ENCODE measurements at places on chromosomes 2 and 18.

- no peak for DNase-seq
These were observed 178.6 kb upstream of the ZNF804A start for GRCh38 chr2:184419744-184420143.

- DNase-seq: peak; percentile 91
These were observed at the start of gene DNAH7 for GRCh38 chr2:196068271-196069209. DNAH7 (minus strand) TSS chr2:196068837; CDS start chr2:196068711, 126 bp downstream.

DNA sequence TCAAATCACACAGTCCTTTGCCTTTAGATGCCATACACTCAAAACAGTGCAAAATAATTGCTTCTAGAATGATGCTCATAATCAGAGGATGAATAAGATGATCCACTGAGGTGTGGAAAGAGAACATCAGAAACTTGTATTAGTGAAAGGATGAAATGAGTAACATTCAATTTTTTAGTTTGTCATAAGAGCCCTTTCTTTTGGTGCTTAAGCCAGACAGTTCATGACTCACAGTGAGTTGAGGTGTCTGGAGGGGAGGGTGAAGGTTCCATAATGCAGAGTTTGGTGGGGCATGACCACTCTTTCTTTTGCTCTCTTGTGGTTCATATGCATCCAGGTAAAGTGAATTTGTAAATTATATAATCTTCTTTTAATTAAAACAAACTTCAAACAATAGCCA, 415.0 kb upstream of the CELF4 start:
- no peak for DNase-seq

DNA sequence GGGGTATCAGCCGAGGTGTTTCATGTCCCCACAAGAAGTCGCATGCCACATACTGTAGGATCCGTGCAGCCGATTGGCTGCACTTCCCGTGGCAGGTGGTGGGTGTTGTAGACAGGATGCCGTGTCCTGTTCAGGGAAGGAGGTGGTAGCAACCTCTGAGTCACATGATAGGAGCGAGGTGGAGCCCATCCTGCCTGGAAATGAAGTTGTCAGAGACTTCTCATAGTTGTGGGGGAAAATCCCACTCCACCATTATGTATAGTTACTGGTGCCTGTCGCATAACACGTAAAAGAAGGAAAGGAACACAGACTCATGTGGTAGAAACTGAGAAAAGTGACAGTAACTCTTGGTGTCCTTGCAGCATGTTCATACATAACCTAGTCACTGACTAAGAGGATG, 91.4 kb upstream of the IL1R2 start:
- DNase-seq: peak; percentile 40

DNA sequence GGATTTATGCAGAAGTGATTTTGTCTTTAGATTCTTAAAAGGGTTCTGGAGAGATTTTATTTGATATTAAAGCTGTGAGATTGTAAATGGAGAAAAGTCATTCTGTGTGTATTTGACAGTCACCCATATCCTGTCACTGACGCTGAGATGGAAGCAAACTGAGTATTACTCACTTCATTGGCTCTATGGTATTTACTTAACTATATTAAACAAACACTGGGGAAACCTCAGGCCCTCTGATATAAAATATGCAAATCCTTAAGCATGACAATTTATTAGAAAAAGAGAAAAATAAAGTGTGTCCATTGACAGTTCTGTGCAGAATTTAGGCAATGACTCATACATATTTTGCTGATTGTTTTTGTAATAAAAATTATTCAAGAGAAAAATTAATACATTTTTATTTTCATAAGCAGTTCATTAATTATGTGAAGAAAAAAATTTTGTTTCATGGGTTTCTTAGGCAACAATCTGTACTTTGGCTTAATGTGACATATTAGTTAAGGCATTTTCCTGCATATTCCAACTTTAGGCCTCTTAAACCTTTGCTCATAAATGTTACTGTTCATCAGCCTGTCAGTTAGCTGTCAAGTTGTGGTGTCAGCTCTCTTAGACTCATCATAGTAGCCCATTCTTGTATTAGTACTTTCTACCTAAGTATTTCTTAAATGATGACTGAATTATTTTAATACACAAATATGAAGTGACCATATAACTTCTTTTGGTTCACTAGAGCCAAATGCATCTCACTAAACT, 99.9 kb downstream of the PARD3B start:
- DNase-seq: no peak

DNA sequence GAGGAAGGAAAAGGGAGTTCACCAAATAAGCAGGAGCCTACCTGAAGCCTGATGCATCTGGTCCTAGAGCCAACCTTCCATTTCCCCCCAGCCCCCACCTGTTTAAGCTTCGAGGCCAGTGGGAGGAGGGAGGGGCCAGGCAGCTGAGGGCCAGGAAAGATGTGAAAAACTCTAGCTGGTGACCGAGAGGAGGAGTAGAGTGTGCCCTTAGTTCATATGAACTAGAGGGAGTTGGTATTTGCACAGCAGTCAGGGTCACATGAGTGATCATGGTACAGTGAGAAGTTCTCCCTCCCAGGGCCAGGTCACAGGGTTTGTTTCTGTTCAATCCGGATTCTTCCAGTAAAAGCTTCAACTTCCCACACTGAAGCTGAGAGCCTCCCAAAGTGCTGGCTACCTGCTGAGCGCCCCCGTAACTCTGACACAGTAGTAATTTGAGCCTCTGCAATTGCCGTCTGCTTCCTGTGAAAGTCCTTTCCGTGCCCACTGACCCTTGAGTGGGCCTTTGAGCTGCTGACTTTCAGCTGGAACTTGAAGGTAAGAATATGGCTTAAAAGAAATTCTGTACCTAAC, at the start of gene SULT1C2:
Gene SULT1C2 (plus strand): TSS at position 362 of the 573 bp plus-strand sequence. CDS start 4,773 bp downstream, outside the sequence.
- DNase-seq: no peak

- DNase-seq: no peak
These were observed 115.4 kb downstream of the GORASP2 start for GRCh38 chr2:171044416-171044815.
